Dermis microvascular lymphatic vessel endothelial cell (primary cell): ENCODE measurements at places on chromosomes 4 and X.

- DNase-seq, result no peak
Measured at GRCh38 chr4:687971-688853, 739 bp downstream of the SLC49A3 start.

DNA sequence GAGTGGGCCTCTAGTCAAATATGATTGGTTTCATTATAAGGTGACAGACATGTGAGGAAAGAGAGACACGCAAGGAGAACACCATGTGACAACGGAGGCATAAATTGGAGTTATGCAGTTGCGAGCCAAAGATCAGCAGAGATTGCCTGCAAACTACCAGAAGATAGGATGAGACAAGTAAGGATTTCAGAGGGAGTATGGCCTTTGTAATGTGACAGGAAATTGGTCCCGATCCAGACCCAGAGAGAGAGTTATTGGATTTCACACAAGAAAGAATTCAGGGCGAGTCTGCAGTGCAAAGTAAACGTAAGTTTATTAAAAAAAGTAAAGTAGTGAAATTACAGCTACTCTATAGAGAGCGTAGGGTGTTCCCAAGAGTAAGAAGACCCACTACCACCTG, 35.7 kb upstream of the NDST4 start:
- no peak for DNase-seq

DNA sequence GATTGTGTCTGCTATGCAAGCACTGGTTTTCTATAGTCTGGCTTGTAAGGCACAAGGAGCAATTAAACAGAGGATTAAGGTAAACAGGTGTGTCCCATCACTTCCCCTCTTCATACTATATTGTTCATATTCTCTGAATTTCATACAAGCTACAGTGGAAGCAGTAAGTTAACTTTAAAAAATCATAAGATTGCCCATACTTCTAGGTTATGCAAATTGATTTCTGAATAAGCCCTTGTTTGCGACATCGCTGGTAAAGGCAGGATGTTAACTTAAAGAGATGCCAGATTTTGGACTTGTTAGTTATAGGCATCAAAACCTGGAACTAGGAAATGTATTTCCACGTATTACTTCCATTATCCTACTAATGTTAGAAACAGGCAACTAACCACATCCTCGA, 1.0 kb upstream of the TMEM131L start:
- no peak for DNase-seq

DNA sequence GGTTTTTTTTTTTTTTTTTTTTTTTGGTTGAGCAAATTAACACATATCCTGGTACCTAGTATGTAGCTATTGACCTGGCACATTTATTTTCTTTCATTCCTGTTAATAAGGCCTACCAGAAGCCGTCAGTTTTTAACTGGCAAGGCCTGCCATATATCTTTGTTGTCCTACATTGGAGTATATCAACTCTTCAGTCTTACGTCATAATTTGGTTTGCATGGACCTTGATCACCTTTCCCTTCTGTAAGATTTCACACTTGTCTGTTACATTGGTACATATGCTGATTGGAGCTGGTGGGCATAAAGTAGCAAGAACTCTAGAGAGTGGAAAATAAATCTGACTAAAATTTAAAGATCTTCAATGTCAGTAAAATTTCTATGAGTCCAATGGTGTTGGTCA, 1658.0 kb downstream of the C4orf33 start:
- DNase-seq, result no peak

- no peak for DNase-seq
Measured at GRCh38 chrX:103556963-103557612, 28.2 kb upstream of the TCEAL4 start.

DNA sequence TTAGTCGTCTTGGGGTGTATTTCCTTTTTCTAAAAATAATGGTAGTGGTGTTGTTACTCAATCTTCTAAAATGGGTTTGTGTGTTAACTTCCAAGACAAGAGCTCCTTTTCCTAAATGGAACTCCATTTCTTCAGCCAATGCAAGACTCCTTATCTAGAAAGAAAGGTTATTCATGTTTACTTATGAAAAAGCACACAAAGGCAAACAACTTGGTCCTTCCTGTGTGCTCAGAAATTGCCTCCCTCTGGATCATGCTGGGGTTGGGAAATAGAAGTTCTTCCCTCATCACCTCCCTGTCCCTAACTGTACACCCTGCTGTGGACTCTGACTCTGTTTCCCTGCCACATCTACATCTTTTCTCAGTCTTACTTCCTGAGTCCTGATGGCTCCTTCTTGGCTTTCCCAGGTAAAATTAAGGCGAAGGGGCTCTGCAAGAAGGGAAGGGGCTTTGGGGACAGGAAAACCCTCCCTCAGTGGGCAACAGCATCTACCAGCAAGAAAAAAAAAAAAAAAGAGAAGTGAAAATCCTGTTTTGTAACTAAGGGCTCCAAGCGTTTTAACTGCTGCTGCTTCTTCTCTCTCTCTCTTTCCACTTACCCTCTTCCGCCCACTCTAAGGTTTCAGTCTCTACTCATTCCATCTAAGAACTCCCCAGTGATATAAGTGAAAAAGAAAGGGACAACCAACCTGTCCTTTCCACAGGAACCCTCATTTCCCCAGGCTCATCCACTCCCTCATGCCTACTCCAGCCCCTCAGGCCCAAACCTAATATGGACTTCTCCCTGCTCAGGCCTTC, 19.8 kb upstream of the TASL start:
- DNase-seq, result no peak

- DNase-seq, result no peak
Measured at GRCh38 chrX:148836741-148837140, 336.3 kb downstream of the AFF2 start.

DNA sequence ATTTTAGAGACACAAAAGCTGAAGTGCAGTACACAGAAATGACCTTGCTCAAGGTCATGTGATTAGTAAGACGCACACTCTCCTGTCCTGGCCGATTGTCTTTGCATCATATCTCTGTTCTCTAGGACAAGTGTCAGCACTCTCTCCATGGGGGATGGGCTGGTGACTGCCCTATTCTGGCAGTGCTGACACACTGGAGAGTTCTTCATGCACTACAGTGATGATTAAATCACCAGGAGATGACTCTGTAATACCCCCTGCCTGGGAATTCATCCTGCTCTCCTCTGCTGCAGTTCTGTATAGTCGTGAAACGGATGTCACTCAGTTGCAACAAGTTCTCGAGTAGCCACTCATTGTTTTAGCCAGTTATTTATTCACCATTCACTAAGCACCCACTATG, 5.3 kb upstream of the SHISA3 start:
- no peak for DNase-seq
